ENCODE measurements at places on chromosomes 6 and 20. TPM values are rescaled to one million over a fixed set of nuclear protein-coding genes. Genes with fewer than 3 reads are reported as not detected.

The NCOA5 gene
- 36.6 TPM for total RNA-seq

The TAF11 gene
- 23.2 TPM for total RNA-seq

The PRRT1 gene
- 0.96 TPM for total RNA-seq

The SFTA2 gene
- total RNA-seq: not detected

The SNRPB2 gene
- 36.2 TPM for total RNA-seq

The GSTA1 gene
- 0.89 TPM for total RNA-seq

The IMPG1 gene
- not detected for total RNA-seq

The CBLN4 gene
- total RNA-seq: not detected

The CALHM5 gene
- total RNA-seq: 0.85 TPM

The TINAG gene
- 28.1 TPM for total RNA-seq

The HMGCLL1 gene
- total RNA-seq: 0.27 TPM

The NRN1 gene
- 10.6 TPM for total RNA-seq

The SNX9 gene
- total RNA-seq: 68.0 TPM
